ENCODE measurements at places on chromosomes 3 and 15.

GRCh38 chr15:77553695-77554094 lies 79.0 kb downstream of the LINGO1 start:
- no peak for DNase-seq

DNA sequence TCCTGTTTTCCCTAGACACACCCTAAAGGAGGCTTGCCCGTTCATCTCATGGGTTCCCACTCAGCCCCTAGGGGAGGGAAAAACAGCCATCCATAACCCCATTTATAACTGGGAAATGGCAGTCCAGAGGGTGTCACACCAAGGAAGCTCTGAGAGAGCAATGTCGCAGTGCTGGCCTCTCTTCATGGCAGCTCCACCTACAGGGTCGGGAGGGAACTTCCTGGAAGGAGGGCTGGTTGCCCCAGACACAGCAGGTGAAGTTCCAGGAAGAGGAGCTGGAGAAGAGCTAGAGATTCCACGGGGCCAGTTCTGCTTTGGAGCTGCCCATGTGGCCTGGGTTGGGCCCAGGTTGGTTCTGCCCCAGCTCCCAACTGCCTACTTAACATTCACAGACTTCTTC lies 22.3 kb upstream of the LINGO1 start:
- DNase-seq: no peak

GRCh38 chr3:84825817-84826216 lies 133.0 kb upstream of the CADM2 start:
- no peak for DNase-seq

DNA sequence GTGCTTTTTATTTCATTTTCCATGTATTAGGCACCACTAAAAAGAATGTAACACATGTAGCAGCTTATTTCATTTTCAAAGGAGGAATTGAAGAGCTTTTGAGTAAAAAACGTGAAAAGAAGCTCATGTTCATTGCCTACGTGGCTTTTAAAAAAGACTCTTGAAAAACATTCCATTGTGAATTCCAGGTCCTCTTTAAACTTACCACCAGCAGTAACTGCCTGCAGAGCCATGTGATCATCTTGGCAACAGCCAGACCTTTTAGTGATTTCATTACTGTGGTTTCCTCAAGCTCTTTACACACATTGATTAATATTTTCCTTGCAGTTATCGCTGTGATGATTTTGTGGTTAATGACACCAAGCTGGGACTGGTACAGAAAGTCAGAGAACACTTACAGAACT lies 43.8 kb upstream of the FBXL22 start:
- DNase-seq: no peak

- no peak for DNase-seq
These were observed 630.4 kb upstream of the ADAMTS9 start for GRCh38 chr3:65318231-65318630.

- DNase-seq: no peak
These were observed 140.5 kb downstream of the LRRK1 start for GRCh38 chr15:101059381-101060341.

GRCh38 chr15:75733761-75734651 lies 21.4 kb upstream of the CSPG4 start:
- DNase-seq: no peak

DNA sequence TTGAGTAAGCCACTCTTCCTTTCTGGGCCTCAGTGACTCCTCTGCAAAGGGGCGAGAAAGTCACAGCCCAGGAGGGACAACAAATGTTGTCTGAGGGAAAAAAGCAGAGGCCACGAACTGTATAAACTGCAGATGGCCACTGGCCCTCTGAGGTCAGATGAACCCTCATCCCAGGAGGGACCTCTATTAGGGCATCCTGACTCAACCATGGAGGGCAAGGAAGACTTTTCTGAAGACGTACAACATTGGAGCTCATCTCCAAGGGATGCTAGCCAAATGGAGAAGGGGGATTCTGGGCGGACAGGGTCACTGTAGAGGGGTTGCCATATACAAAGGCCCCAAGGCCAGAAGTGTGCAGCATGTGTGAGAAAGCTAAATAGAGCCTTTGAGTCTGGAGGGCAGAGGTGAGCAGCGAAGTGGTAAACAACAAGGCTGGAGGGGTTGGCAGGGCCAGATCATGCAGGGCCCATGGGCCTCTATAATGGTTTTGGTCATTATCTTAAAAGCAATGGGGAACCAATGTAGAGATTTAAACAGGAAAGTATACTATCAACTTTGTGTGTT lies 16.7 kb downstream of the GRAMD2A start:
- DNase-seq: no peak

DNA sequence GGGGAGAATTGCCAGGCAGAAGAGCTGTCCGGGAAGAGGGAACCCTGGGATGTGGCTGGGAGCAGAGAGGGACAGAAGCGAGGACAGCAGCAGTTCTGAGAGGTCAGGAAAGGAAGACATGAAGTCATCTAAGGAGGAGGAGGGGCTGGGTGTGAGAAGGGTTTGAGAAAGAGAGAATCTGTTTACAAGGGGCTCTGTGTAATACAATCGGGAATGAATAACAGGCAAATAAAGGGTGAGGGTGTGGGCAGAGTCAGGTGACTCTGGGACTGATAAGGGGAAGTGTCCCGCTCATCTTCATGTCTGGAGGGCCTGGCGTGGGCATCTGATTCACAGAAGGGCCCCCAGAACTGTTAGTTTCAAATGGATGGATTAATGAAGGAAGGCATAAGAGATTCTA lies 191.3 kb downstream of the XXYLT1 start:
- no peak for DNase-seq

GRCh38 chr3:16841904-16842271 lies 42.9 kb upstream of the PLCL2 start:
- no peak for DNase-seq
